Testis (tissue), 5 donors: ENCODE measurements at places on chromosomes 5 and 9. TPM values are rescaled to one million over a fixed set of nuclear protein-coding genes. Genes with fewer than 3 reads are reported as not detected.

DNA sequence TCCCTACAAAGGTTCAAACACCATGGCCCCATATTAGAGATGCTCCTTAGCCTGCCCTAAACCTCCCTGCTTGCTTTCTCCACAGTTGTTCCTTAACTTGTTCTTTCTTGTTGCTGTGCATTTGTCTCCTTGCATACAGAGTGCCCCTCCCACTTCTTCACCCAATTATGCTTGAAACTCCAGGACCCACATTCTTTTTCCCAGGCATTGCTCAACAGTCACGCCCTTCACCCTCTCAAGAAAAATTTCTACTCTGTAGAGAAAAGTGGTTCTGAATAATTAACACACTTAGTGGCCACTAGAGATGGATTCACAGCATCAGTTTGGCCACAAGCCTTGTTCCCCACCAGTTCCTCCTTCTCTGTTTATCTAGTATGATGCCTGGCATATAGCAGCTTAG lies 57.7 kb downstream of the NREP start:
- DNase-seq = no peak

GGTA1 gene
- 2.4 TPM for total RNA-seq

- no peak for DNase-seq
These were observed 62.9 kb upstream of the IL17B start for GRCh38 chr5:149441986-149442385.

DNA sequence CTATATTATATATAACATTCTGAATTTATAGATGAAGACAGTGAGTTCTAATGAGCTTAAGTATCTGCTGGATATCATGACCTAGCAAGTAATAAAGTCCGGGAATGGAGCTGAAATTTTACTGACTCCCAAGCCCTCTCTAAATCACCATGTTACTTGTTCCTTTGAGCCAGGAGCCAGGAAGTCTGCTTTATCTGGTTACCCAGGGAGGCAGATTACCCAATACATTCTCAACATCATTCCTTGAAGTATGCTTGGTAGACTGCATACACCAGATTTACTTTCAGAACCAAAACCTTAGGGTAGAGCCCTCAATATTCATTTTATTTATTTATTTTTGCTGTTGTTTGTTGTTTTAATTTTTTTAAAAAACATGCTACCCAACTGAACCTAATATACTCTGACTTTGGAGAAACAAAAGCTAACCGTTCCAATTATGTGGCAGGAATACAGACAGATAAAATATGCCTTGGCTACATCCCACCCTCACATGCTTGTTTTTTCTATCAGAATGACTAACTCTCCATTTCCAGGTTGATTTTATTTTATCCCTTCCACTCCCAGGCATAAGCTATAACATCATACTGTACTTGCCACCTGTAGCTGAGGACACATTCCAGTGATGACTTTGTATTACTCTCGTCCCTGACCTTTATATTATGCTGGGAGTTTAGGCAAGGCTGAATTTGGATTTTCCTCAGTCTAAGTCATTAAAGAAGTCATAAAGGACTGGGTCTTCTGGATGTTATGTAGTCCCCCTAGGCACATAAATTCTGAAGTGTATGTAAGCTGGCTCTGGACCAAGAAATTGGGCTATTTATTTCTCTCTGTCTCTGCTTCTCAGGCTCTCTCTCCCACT lies 82.0 kb downstream of the YIPF5 start:
- no peak for DNase-seq

DNA sequence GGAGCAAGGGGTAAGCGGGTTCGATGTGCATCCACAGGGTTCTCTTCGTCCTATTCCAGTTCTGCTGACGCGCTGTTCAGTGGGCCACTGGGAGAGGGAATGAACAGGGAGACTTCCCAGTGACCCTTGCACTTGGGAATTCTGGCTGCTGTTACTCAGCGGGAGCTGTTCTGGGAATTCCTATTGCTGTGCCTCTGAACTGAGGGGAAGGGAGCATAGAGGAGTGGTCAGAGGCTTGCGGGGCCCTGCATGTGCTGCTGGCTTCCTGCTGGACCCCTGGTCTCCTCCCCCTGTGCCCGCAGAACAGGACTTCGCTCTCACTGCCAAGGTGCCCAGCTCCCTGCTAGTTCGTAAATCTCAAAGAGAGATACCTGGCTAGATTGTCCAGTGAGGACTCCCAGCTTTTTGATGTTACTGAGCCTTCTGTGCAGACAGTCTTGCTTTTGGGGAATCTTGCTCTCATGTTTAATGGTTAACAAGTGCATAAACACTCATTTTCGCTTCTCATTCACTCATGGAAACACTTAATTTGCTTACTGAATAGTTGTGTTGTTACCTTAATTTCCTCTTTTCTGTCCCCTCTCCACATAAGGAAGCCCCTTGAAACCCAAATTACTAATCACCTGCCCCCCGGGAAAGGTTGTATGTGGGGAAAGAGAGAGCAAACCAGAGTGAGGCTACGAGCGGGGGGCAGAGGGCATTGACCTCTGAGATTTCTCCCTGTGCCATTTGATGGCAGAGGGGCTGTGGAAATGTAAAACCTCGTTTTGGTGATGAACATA lies 5.9 kb downstream of the TRIO start:
- DNase-seq = no peak

ASTN2 gene
- total RNA-seq = 157 TPM

DNA sequence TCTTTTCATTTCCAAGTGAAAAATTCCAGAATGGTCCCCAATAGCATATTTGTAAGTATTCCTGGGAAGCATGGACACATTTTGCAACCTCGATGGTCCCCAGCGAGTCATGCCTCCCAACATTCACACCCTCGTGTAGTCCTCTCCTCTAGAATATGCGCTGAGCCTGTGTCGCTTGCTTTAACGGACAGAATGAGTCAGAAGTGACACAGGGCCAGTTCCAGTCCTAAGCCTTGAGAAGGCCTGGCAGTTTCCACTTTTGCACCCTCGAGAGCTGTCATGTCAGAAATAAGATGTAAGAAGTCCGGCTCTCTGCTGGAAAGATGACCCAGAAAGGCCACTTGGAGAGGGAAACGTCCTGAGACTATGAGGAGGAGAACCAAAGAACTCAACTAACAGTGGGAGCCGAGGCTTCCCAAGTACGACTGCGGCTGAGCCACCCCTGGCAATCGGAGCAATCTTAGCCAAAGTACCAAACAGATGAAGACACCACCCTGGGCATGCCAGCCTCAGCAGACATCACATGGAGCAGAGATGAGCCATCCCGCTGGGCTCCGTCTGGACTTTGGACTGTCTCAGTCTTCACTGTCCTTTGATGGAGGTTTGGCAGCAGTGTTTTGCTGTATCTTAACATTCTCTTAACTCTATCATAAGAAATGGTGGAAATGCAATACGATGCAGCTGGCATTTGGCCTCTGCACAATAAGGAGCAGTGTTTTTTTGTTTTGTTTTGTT lies 42.6 kb upstream of the GFPT2 start:
- no peak for DNase-seq

GRCh38 chr5:71905834-71906711 lies 187.0 kb downstream of the CARTPT start:
- DNase-seq = no peak

DNA sequence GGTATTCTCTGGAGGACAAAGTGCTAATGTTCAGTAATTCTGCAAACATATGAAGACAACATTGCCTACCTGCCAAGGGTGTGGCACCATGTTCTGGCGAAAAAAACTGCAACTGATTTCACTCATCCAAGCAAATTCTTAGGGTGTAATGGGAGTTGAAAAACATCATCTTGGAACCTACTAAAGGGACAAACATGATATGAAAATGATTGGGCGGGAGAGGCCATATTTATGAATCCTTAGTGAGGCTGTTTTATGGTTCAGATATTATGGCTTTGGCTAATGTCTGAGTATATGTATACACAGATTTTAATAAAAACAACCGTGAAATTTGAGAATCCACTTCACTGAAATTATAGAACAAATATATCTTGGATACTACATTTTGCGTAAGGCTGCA lies 225.7 kb downstream of the ARL15 start:
- DNase-seq = no peak

PLEKHG4B gene
- 6.9 TPM for total RNA-seq

DNA sequence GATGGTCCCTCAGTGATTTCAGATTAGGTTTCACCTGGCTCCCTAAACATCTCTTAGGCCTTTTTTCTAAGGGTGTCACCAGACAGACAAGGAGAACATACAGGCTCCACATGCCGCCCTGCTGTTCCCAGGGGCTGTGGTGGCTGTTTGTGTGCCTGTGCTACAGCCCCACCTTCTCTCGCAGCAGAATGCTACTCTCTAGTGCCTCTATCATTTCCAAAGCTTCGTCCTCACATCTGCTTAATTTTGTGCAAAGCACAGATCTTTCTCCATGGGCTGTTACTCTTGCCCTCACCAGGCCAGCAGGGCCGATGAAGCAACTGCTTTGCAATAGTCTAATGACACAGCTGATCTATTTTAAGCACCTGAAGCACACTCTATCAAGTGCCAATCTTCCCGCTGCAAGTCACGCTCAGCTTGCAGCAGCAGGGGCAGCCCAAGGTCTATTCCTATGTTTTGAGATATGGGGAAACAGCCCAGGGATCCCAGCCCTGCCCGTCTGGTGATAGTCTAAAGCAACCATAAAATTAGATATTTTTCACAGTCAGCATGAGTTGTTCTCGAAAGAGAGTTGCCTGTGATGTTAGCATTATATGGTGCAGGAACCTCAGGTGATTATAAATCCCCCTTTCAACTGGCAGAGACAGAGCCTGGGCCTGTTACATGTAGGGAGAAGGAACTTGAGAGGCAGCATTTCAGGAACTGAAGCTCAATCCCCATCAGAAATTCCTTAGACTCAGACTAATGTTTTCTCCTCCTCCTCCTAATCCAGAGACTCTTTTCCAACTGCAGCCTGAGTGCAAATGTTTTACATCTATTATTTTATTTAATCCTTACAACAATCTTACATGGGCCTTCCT lies 12.7 kb downstream of the ABLIM3 start:
- no peak for DNase-seq

DNA sequence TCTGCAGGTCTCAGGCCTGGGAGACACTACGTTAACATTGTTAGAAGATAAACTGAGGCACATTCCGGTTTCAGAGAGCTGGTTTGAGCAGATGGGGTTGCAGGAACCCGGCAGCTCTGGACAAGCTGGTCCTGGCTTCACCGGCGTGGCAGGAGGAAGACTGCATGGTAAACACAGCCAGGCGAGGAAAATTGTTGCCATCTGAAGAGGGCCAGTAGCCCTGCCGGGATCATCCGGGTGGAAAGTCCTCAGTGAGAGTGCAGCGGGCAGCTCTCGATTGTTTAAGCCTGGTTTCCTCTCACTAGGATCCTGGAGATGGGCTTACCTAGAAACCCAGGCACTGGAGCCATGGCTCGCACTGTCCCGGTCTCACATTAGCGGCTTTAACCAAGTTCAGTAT lies 226.9 kb downstream of the IRX2 start:
- no peak for DNase-seq

- DNase-seq = no peak
These were observed 33.5 kb upstream of the LPCAT1 start for GRCh38 chr5:1557114-1557873.

- peak; percentile 35 for DNase-seq
These were observed 5.0 kb upstream of the TMEM268 start for GRCh38 chr9:114606068-114606467.

DNA sequence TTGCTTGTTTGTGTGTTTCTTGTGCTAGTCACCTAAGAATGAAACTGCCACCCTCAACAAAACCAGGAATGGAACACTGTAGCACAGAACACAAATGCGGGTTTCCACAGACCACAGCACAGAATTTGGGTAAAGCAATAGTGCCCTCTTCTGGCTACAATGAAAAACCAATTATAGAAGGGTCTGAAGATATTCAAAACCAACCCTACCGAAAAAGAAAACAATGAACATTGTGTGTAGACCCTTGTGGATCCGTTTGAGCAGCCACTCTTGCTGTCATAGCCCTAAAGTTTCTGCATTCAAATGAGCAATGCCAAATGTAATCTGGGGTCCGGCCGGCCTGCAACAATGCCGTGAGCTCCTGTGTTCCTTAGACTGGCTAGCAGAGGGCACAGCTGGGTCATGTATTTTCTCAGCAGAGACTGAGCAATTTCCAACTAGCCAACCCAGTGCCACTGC lies 8.3 kb upstream of the ENC1 start:
- DNase-seq = peak; percentile 43

ADAMTS2 gene
- total RNA-seq = 13.6 TPM

PCDHA1 gene
- total RNA-seq = 2.6 TPM

- DNase-seq = no peak
These were observed 73.9 kb upstream of the ANKH start for GRCh38 chr5:14945450-14945849.

DMRT3 gene
- 6.3 TPM for total RNA-seq

TUT7 gene
- total RNA-seq = 53.4 TPM

DNA sequence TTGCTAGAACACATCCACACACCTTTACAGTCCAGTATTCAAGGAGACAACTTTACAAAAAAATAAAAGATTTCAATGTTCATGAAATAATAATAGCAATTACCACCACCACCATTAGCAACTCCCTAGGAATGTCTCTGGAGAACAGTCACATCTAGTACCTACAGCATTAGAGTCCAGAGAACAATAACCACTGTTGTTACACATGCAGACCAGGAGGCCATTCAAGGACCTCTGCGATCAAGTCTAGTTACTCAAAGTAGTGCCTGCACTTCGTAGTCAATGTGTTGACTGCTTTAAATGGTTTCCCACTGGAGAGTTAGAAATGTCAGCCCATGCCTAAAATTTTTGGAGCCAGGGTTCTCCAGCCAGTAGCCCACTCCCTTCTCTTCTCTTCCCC lies 244.4 kb downstream of the DEPDC1B start:
- no peak for DNase-seq

TEX48 gene
- total RNA-seq = 44.0 TPM

DNA sequence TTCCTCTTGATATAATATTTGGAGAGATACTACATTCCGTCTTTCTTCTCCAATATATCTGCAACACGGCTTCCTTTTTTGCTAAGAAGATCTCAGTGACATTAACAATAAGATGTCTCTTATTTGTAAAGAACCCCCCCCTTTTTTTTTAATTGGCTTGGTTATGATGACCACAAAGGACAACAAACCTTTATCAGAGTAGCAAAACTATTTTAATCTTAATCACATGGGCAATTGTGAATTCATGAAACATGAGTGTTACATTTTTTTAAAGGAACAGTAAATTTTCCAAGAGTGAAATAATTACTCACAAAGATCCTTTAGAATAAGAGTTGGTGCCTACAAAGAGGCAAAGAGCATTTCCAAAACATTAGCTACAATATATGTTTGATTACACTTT lies 554.1 kb downstream of the MAT2B start:
- no peak for DNase-seq

- no peak for DNase-seq
These were observed 29.4 kb downstream of the WWC1 start for GRCh38 chr5:168320805-168321204.

- DNase-seq = peak; percentile 47
These were observed 99.3 kb upstream of the NIPBL start for GRCh38 chr5:36777105-36777757.

EPB41L4A gene
- 23.9 TPM for total RNA-seq
